Dermis blood vessel endothelial cell (primary cell): ENCODE measurements at places on chromosomes 2 and 18. TPM values are rescaled to one million over a fixed set of nuclear protein-coding genes. Genes with fewer than 3 reads are reported as not detected.

The FNDC4 gene
- total RNA-seq = 14.5 and 17.9 TPM in 2 replicates

The UCN gene
- 0.37 and 1.0 TPM in 2 replicates for total RNA-seq

The LDLRAD4 gene
- 15.9 and 20.1 TPM in 2 replicates for total RNA-seq

DNA sequence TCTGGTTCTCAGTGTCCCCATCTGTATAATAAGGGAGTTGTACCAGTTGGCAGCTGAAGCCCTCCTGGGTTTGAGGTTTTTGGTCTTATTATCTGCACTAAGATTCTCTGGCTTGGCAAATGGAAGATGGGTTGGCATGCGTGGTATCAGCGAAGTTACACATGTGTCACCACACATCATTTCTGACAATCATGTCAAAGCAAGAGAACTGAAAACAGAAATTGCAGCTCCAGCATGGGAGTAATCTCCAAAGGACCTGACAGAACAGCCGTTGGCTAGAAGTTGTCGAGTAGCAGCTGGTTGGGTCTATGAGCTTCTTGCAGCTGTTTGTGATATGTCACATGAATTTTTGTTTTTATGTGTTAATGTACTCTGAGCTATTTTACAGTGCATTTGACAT, 317.4 kb downstream of the SLC4A3 start:
- DNase-seq = no peak

DNA sequence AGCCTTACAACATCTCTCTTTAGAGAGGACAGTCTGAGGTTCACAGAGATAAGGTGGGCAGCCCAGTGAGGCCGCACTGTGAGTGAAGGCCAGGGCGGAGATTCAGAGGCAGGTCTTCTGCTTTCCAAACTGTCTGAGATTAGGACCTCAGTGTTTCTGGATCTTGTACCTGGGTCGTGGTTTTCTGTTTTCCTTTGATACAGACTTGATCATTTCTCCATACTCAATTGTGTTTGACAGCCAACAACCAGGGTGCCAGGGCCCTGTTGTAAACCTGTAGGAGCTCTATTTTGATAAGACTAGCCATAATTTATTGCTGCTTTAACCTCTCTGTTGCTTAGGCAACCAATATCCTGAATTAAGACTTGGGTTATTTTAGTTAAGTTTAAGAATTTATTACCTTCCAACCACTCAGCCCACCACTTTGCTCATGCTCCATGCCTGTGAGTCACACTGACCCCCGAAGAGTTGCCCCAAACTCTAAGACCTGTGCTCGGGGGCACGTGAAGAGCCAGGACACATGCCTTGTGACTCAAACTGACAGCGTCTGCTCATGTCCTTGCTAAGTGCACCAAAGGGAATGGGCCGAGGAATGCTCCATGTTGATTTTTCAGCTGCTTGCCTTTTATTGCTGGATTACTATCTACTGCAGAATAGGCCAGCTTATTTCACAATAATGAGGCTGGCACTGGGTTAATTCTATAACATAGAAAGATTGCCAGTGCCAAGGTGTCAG, 248.6 kb downstream of the BCL2 start:
- no peak for DNase-seq

DNA sequence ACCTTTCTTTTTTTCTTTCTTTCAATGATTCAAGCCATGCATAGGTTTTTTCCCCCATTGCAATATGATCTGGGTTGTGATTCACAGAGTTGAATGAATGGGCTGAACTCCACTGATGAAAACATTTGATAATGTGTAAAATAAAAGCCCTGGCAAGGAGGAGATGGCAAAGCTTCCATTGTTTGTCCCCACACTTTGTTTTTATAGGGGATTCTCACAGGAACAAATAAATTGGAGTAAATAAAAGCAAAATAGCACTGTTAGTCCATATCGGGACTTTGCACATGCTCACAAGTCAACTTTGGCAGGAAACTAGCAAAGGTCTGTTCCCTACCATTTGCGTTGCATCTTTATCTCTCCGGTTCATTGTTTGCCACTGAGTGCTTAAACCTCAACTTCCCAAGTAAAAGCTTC, 55.7 kb downstream of the MEIS1 start:
- DNase-seq = no peak

GRCh38 chr2:49931241-49931640, 776.9 kb upstream of the FSHR start:
- DNase-seq = no peak

DNA sequence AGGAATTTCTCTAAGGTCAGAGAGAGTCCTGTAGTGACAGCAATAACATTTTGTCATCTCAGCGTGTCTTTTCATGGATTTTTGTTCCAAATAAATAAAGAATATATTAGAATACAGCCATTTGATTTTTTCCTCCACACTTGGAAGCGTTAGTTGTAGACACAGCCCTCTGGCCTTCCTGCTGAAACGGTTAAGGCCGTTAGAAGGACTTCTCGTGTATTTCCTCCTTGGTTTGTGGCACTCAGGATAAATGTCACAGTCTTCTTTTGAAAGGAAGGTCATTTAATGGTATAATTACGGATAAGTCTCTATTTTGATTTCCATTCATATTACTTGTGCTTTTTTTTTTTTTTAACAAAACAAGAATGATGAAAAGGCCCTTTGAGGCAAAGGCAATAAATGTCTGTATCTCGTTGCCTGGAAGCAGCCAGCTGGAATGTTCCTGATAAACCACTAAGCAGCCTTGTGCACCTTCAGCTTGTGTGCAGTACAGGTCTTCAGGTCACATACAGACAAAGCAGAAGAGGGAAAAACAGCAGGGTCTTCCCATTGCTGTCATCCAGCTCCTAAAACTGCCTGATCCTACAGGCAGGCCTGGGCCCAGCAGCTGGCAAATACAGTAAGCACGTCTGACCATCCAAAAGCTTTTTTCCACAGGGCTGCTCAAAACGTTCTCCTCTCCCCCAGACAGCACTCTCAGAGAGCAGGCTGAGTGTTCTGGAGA, 14.4 kb downstream of the EFR3B start:
- DNase-seq = no peak

- peak; percentile 57 for DNase-seq
Observed at GRCh38 chr2:38465789-38466127, 88.7 kb upstream of the ATL2 start.

DNA sequence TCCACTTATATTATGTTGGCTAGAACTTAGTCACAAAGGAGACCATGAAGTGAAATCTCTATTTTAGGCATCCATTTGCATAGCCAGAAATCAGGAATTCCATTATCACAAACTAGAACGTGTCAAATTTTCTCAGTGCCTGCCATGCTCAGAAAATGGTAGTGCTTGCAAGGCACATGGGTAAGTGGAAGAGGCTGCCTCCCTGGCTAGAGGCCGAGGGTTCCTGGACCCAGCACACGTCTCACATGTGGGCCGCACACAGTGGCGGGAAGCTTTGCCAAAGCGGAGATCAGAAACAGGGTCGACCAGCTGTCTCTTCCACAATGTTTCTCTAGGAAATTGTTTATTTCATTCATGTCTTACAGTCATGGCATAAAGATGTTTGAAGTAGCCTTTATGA, 42.3 kb downstream of the TRAF3IP1 start:
- DNase-seq = no peak

GRCh38 chr2:158412206-158412605, 44.3 kb downstream of the CCDC148 start:
- DNase-seq = no peak

GRCh38 chr18:9565407-9565806, 49.0 kb downstream of the PPP4R1 start:
- no peak for DNase-seq

GRCh38 chr2:121903037-121903689, 147.7 kb downstream of the TSN start:
- no peak for DNase-seq

- DNase-seq = no peak
Observed at GRCh38 chr2:96830044-96830562, 13.7 kb downstream of the ANKRD23 start.

DNA sequence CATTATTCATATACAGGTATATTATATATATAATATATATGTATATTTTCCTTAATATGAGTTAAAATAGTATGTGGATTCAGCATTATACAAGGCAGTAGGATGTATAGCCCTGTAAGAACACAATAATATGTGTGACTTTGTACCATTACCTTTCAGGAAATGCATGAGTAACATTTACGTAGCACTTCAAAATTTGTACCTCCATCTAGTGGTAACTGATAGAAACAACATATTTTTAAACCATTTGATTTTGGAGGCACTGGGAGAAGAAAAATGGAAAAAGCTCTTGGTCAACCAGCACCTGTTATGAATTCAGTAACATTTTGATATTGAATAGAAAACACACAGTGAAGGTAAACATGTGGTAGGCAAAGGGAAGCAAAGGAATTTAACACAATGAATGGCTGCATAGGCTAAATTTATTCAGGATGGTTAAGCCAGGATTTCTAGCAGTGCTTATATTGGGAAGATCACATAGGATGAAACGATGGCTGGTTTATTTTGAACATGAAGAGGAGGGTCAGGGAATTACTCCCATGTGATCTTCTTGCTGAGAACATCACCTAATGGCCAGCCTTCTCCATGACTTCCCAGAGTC, 565.5 kb downstream of the CCDC85A start:
- peak; percentile 69 for DNase-seq

- DNase-seq = peak; percentile 64
Observed at GRCh38 chr18:12656938-12657683, 796 bp downstream of the SPIRE1 start.

GRCh38 chr2:237693291-237693994, 66.1 kb downstream of the LRRFIP1 start:
- peak; percentile 62 for DNase-seq

- no peak for DNase-seq
Observed at GRCh38 chr2:68931799-68932198, 20.9 kb downstream of the GKN2 start.

GRCh38 chr2:16546128-16546754, 119.4 kb downstream of the CYRIA start:
- DNase-seq = peak; percentile 72

DNA sequence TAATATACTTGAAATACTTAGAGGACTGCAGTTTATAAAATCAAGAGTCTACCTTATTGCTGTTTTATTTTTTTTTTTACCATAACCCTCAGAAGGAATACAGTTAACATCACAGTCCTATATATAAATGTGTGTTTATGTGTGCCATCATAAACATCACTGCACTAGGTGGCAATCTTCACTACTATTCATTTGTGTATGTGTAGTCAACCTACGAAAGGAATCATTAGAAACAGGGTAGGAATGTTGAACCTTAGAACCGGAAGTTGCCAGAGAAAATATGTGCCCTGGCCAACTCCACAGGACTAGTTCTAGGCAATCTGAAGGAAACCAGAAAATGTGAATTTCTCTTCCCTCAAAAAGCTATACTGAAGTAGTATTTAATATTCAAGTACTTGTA, 3.4 kb downstream of the GEN1 start:
- peak; percentile 87 for DNase-seq

DNA sequence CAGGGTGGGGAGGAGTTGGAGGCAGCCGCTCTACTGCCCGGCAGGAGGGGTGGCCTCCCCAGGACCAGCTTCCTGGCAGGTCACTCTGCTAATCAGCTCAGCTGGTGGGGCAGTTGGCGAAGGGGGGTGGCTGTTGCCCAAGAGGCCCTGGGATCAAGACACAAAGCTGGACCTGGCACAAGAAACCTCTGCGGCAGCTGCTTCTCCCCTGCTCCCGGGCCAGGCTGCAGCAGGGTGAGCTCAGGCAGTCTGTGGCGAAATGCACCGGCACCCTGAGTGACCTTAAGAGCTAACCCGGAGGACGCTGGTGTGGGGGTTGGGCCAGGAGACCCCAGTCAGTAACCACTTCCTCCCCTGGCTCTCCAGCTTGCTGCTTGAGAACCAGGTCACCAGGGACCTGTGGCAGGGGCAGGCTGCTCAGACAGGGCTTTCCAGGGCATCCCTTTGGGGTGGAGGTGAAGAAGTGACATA, 31.1 kb downstream of the TOGARAM2 start:
- DNase-seq = no peak

DNA sequence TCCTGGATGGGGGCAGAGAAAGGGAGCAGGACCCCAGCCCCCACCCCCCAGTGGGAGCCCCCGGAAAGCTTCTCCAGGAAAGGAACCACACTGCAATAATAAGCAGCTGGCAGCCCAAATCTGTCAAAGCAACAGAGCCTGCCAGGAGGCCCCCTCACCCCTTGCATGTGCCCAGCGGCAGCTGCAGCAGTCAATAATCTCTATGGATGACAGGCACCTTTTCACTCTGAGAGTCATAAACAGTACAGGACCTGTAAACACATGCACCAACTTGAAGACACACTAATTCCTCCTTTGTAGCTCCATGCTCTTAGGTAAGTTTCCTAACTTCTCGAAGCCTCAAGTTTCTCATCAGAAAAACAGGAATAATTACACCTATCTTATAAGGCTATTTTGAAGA, 26.2 kb upstream of the KDM3A start:
- DNase-seq = no peak

DNA sequence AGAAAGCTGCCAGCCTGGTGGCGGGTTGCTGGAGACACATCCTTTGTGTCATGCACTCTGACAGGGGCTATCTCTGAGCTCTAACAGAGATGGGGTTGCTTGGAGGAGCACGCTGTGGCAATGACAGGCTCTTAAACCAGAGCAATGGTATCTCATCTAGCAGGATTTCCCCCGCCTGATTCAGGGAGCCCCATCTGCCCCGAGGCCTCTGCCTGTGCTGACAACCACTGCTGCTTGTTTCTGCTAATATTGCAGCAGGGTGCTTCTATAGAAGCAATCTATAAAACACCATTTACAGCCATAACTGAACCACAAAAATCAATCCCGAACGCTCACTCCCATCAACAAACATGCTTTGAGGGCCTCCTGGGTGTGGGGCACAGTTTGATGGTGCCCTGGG, 12.8 kb upstream of the DNPEP start:
- no peak for DNase-seq

GRCh38 chr18:76251691-76252090, 243.4 kb downstream of the ZNF516 start:
- DNase-seq = no peak

DNA sequence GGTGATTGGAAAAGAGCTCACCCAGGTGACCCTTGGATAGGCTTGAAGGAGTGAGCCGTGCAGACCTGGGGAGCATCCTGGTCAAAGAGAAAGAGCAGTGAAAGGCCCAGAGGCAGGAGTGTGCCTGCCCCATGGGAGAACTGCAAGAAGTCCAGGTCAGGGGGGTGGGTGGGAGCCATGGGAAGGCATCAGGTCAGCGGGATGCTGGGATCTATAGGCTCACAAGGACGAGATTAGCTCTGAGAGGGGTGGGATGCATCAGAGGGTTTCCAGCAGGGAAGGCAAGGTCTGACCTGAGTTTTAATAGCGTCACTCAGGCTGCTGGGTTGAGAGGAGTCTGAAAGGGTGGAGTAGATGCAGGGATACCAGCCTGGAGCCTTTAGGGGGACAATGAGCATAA, 158.6 kb downstream of the SMAD7 start:
- DNase-seq = no peak

- no peak for DNase-seq
Observed at GRCh38 chr18:2609604-2610003, 38.2 kb downstream of the NDC80 start.

- peak; percentile 61 for DNase-seq
Observed at GRCh38 chr2:189124175-189124574, 55.4 kb downstream of the COL5A2 start.

DNA sequence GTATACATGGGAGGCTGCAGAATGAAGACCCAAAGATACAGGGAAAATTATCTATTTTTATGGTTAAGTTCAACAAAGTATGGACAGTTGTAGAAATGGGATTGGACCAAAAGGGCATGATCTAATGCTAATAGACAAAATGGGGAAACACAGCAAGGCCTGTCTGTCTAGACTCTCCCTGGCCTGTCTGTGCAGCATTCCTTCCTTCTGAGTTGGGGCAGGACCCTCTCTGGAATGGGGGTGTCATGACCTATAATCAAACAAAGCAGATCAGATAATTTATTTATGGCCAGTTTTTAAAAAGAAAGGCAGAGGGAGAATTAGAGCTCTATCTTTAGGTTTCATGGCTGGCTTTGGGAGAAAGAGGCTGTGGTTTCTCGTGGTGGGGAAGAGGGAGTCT, 104.4 kb downstream of the CTIF start:
- no peak for DNase-seq
